ENCODE measurements at places on chromosomes 16 and 17.

DNA sequence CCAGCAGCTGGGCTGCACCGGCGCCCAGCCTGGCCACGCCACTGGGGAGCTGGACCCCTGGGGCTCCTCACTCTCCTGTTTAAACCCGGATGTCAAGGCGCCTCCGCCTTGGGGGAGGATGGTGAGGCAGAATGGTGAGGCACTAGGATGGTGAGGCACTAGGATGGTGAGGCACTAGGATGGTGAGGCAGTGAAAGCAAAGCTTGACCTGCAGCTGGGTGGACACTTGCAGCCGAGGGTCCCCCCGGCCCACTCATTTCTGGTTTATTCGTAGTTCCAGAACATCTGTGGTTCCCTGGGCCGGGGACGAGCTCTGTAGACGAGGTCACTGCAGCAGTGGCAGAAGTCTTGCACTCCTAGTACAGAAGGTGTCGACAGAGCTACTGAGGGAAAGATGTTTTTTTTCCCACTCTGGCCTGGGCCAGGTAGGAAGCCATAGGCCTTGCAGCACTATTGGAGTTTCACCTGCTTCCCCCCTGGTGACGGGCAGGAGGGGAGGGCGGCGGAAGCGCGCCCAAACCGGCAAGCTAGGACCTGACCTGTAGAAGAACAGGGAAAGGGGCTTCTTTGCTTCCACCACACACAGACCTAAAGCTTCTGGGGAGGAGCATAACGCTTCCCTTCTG is 1.1 kb upstream of the HNF1B start:
- DNase-seq, result no peak

DNA sequence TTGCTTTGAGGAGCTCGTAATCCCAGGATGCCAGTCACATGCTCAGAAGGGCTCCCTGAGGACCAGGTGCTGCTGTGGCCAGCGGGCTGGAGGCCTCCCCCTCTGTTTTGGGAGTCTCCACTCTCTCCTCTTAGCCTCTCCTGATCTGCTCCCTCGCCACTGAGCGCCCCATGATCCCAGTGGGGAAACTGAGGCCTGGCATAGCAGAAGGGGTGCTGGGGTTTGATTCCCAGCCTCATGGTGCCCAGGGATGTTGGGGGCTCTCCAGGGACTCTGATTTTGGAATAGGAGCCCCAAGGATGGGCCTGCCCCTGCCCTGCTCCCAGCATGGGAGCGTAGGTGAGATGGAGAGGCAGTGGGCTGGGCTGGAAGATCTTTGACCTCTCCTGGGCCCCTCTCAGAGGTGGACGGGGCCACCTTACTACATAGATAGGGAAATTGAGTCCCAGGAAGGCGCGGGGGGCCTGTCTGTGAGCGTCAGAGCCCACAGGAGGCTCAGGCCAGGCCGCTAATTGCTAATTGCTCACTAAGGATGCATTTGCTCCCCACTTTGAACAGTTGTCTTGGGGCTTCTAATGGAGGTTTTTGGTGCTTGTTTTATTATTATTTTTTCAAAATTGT is 525 bp upstream of the ADCY7 start:
- no peak for DNase-seq

GRCh38 chr17:28201315-28201714 is 117.7 kb upstream of the TMEM97 start:
- DNase-seq, result no peak

GRCh38 chr17:55652114-55652823 is 70.4 kb downstream of the TMEM100 start:
- DNase-seq, result no peak

DNA sequence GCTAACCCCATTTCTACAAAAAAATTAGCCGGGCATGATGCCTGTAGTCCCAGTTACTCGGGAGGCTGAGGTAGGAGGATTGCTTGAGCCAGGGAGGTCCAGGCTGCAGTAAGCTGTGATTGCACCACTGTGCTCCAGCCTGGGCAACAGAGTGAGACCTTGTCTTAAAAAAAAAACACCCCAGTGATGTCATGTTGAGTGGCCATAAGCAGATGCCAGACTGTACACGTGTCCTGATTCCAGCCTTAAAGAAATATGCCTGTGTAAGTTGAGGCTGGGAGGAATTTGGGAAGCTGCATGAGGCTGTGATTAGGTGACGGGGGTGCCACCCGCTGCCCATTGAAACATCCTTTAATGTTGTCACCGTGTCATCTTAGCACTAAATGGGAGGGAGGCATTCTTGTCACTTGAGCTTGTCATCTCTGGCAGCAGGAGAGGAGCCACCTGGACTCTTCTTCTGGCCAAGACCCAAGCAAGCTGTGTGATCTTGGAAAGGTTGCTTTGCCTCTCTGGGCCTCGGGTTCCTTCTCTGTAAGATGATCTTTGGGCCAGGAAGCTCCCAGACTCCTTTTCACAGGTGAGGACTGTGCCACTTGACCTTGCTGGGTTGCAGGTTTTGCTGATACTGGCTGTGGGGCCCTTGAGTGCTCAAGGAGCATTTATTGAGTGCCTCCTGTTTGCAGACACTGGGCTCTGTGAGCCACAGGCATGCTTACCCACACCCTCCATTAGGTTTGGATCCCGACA is 98.3 kb upstream of the CIBAR2 start:
- peak; percentile 82 for DNase-seq

DNA sequence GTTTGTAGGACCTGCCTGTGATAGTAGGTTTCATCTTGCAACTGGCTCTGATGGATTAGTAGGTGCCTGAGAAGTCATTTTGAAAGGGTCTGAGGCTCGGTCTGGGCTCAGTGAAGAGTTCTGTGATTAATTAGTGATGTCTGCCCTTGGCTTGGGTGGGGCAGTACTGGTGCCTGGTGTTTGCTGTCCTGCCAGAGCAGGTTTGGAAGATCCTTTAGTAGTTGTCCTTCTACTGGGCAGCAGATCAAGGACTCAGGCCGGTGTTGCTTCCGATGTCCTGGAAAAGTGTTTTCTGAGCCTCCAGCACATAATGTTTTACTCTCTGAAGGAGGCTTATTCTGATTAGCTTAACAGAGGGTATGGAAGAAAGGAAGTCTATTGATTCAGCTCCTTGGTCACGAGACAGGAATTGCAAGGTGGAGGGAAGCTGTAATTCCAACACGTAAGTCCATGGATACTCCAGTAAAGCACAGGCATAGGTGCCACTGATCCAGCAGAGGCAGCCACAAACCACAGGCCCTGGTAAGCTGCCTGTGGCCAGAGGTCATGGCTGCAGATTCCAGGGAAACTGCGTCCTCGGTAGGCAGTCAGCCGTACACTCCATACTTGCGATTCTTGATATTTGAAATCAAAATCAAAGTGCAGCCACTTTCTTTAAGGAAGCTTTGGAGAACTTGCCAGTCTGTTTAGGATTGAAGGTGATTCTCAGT is 18.7 kb downstream of the HLF start:
- DNase-seq, result no peak

- no peak for DNase-seq
Measured at GRCh38 chr16:14026572-14027285, 44.4 kb upstream of the MRTFB start.

DNA sequence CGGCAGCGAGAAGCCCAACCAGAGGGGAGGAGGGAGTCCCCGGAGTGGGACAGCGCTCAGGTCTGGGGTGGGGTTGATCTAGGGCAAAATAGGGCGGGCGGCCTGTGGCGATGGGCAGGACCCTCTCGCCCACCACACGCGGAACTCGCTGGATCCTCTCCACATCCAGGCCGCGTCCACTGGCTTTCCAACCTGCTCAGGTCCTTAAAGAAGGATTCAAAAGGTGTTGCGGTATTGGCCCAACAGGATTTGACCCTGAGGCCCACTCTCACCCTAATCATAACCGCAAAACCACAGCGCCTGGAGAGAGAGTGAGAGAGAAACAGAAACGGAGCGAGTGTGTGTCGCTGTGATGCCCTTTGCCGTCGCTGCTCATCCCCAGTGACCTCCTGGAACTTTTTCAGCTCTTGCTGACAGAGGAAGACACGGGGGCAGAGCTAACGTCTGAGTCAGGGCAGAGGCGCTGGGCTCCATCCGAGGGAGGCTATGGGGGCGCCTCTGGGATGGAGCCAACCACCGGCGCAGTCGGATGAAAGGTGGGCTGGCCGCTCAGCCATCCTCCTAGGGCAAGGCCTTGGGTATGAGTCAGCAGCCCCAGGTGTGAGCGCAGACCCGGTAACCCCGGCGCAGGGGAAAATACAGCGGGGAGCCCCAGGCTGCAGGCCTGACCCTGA is 16.7 kb upstream of the OR1F1 start:
- DNase-seq, result no peak

DNA sequence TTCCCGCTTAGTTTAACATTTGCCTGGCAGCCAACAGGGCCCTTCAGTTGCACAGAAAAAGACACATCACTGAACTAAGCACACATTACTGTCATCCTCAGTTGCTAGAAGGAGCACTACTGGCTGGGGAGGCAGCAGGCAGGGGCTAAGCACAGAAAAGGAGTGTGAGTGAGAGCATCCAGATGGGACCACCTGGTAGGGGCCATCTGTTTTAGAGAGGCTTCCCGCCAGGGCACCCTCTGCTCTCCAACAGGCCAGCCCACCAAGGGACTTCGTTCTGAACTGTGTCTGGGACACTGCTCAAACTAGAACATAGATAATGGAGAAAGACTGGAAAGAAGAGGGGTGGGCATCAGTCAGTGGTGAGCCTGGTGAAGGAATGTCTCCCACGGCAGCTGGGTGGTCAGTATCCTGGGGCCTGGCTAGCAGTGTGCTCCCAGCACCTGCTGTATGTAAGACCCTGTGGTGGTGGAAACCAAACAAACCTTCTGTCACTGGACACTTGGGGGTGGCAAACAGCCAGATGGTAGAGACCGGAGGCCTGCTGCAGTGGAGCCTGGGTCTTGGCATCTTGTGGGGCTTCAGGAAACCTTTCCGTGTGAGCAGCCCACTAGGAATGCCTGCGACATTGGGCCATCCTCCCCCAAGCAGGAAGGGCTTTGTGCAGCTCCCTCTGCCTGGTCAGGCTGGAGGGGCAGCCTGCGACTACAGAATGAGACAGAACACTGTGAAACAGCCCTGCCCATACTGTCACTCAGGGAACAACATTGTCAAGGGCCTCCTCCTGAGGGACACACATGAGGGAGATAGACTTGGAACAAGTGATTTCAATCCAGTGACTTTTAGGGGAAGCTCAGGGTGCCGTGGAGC is 12.8 kb upstream of the RANGRF start:
- no peak for DNase-seq

DNA sequence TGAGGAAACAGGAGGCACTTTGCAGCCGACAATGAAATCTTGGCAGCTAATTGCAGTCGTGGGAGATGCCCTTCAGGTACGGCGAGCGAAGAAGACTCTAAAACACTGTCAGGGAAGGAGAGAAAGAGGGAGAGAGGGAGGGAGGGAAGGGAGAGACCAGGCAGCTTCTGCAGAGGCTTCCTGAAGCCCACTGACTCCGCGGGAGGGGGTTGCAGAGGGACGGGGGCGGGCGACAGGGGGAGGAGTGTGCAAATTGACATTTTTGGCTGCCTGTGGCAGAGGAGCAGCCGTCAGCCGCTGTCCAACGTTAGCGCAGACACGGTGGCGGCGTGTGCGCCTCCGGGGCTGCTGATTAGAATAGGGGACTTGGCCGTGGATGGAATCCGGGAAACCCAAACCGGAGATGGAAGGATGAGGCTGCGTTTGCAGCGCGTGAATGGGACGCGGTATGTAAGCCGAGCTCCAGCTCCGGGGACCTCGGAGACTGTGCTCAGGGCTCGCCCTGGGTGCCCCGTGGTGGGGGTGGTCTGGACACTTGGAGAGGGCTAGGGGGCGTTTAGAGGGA is 849.1 kb upstream of the RBFOX1 start:
- DNase-seq, result no peak

- no peak for DNase-seq
Measured at GRCh38 chr16:49739381-49739780, 116.5 kb downstream of the ZNF423 start.

- no peak for DNase-seq
Measured at GRCh38 chr17:37389160-37389559, 13.4 kb downstream of the C17orf78 start.

- no peak for DNase-seq
Measured at GRCh38 chr17:53807286-53807685, 15.4 kb upstream of the KIF2B start.

DNA sequence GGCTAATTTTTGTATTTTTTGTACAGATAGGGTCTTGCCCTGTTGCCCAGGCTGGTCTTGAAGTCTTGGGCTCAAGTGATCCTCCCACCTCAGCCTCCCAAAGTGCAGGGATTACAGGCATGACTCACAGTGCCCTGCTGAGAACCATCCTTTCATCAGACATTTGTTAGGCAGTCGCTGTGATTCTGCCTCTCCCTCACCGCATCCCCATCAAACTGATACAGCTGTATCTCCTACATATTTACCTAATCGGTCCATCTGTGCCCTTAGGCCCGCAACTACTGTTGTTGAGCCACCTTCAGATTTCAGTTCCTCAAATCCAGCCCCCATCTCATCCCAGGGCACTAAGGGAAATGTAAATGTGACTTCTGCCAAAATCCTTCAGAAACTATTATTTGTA is 2.0 kb upstream of the SLC43A2 start:
- no peak for DNase-seq

DNA sequence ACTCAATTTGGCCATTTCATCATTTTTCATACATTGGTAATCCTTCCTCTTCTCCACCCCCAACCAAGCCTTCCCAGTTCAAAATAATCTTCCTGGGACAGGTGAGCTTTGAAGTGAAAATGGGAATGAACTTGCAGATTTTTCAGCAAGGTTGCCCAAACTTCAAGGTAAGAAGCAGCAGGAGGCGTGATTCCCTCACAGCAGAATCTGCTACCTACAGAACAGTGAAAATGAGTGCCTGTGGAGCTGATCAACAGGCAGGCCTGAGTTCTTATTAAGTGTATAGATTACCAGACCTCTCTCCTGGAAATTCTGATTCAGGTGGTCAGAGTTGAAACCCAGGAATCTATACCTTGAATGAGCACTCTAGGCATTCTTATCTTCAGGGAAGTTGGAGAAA is 356.6 kb downstream of the RBFOX1 start:
- no peak for DNase-seq

- DNase-seq, result no peak
Measured at GRCh38 chr16:4388271-4389021, 16.8 kb downstream of the VASN start.

DNA sequence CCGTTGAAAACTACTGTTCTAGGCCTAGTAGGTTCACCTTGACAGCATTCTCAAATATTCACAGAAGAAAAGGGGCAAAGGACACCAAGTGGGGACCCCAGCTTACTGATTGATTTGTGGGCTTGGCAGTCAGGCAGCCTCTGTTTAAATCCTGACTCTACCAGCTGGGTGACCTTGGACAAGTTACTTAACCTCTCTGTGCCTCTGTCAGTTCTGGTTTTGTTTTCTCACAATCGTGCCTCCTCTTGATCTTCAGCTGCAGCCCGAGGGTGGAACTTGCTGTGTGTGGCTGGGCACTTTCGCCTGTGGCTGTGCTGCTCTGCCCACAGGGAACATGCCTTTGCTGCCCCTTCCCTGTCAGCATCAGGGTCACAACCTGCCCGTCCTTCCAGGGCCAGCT is 17.8 kb downstream of the RAP1GAP2 start:
- no peak for DNase-seq

GRCh38 chr16:13995194-13995593 is 75.2 kb downstream of the ERCC4 start:
- no peak for DNase-seq

DNA sequence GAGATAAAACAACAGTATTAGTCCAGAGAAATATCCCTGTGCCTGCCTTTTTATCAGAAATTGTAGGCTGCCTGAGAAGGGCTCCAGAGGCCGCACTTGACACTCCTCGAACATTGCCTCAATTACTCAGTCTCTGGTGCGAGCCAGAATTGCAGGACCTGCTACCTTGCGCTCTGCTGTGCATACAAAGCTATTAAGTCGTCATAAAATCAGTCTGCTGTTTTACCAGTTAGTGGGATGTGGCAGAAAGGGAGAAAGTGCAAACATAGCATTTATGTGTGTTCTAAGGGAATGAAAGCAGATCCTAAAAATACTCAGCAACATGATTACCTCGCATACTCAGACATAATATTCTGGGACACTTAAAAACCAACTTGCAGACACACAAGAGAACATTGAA is 70.6 kb downstream of the TMC6 start:
- DNase-seq, result no peak
